ENCODE measurements at places on chromosomes 4 and X.

DNA sequence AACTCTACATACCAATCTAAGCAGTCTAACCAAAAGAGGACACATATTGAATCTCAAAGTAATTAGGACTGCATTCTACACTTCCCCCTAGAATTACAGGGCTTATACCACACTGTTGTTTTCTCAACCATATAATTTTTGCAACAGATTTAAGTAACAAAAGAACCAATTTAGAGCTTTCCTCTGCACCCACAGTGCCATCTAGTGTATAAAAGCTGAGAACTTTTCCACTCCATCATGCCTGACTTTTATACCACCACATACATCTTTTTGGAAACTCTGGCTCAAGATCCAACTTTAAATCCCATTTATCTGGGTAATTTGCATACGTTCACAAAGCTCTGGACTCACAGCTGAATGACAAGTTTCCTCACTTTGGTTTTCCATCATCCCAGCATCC lies 99.5 kb downstream of the EFHC2 start:
- DNase-seq, result no peak

DNA sequence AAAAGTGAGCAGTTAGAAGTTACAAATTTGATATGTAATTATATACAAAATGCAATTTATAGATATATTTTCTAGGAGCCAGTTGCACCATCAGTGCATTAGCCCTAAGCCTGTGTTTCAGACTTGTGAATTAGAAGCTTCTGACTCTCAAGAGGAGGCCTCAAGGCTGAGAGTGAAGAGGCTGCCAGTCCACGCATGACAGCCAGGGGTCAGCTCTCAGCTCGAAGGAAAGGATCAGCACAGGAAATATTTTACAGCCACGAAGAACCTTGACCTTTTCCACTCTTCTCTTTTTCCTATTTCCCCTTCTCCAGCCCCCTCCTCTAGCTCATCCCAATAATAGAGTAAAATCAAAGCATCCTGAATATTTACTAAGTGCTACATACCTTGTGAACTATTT lies 642.4 kb downstream of the TRIML1 start:
- no peak for DNase-seq

DNA sequence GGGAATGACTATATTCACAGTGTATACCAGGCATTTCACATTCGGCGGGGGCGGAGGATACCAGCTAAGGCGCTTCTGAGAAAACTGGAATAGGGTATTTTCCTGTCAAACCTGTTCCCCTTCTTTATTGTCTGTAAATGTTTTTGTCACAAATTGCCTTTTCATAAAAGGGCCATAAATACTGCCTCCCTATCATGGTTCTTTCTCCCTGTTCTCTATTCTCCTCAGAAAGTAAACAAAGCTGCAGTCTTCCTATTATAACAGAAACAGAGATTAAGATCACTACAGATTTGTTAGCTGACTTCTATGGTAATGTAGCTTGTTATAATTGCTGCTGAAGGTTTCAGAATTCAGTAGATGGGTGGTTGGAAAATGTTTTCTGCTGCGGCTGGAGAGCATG lies 32.2 kb downstream of the MID2 start:
- DNase-seq, result no peak

- no peak for DNase-seq
These were observed 930.1 kb downstream of the ADGRL3 start for GRCh38 chr4:62130230-62130629.

- no peak for DNase-seq
These were observed 81.0 kb downstream of the WWC2 start for GRCh38 chr4:183180096-183180495.

GRCh38 chrX:72100051-72100755 lies 31.5 kb downstream of the RTL5 start:
- DNase-seq, result no peak

- no peak for DNase-seq
These were observed 506.9 kb upstream of the FAM47C start for GRCh38 chrX:36501169-36501702.

DNA sequence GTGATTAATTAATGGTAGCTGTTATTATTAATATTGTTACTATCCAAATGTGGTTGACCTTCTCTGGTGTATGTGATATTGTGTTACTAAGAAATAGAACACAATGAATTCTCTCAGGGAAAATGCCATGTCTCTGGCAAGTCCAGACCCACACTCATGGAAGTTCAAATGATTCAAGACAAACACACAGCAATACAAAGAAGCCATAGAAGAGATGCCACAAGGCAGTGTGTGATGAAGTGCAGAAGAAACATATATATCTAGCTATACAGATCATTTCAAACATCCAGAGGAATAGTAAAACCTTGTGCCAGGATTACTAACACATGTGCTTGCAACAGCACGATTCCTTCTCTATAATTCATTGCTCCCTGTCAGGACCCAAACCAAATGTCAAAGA lies 93.1 kb upstream of the SOD3 start:
- DNase-seq, result no peak

DNA sequence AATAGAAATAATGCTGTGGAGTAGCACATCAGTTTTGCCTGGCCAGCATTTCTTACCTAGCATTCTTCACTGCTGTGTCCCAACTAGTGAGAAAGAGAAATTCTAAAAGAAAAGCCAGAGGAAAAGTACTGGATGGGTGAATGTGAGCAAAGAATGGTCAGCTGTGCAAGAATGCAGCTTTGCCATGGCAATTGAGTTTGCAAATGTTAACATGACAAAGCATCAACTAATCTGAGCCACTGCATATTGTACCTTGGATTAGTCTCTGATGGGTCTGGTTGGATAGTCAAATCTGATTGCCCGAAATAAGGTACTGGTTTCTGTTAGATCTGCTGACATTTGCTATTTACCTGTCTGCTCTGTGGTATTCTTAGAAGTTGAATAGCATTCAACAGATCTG lies 38.7 kb downstream of the ADD1 start:
- DNase-seq, result no peak

DNA sequence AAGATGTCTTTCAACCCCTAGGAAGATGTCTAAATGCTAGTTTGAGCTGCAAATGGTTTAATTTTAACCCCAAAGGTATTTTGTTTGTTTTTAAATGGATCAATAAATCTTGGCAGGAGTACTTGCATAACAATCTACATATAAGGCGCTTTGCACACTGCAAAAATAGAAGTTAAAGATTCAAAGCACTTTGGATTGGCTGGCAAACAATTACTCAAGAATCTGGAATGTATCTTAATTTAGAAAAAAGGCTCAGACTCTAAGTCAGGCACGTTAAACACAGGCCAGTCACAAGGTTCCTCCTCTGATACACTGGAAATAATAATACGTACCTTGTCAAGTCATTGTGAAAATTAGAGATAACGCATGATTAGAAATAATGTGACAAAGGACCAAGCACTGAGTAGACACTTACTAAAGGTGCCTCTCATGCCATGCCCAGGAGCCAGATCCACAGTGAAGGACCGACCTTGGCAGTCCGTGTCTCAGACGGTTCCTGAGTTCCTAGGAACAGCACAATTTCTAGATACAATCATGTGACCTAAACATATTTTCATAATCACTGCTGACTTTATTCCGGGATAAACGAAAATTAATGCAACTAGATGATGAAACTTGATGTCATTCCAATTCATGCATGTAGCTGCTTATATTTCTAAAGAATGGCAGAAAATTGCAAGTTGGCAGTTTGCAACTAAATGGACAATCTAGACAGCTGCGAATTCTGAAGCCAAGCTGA lies 49.6 kb downstream of the PROM1 start:
- no peak for DNase-seq

GRCh38 chrX:120823556-120823955 lies 52.1 kb downstream of the CT47B1 start:
- no peak for DNase-seq

DNA sequence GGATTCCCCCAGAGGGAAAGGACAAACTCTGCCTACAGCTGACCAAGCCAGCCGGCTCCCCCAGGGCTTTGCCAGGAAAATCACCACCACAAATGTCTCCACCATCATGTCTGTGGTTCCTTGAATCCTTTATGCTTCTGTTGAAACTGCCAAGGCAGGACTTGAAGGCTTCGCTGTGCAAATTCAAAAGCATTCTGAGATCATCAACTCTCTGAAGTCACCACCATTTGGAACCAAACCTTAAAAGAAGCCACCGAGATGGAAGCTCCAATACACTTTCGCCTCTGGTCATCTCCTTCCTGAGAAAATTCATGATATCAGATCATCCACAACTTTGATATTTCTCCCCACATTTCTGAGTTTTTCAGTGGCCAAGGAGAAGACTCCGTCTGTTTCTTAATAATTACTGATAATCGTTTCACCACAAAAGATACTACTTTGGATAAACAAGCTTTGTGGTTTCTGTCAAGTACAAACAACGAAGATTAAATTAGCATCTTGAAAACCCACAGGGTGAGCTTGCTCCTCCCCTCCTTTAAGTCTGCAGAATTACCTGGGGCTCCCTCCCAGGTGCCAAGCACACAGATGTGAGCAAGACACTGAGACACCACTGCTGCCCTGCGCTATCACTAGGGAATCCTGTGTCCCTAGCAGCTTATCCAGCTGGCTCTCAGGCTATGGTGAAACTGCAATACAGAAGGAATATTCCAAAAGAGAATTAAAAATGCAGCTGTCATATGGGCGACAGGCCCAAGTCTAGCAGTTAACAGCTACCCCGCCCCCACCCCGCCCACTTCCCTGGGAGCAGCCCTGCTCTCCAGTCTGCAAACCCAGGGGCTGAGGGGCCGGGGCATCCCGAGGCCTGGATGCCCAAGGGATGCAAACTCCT lies 125.0 kb upstream of the TBL1X start:
- no peak for DNase-seq

DNA sequence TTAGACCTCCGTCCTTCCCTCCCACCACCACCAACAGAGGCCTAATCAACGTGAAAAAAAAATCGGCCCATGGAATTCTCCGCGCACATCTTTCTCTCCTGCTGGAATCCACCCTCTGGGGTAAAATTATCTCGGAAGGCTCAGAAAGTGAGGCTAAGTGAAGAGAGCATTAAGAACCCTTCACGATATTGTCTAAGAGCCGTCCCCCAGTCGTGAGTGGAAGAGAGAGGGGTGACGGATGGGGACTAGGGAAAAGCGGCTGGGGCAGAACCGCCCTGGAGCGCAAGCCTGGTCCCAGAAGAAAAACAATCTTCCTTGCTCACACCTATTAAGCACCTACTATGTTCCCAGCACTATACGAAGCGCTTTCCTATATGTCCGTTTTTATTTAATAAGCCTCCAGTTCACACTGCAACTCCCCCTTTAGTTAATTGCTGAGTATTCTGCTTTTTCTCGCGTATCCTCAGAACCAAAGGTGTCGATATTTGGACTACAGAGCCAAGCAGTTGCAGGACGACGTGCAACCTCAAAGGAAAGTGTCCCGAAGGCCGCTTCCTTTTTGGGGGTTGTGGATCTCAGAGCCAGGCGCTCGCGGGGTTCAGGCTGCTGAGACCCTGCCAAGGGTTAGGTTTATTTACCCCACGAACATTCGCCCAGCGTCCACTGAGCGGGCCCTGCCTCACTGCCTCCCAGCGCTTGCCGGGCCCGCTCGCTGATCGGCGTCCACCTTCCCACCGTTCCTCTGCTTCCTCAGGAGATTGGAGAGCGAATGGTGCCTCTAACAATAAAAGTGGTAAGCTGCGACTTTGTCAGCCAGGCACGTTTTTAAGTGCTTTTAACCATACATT lies 889 bp downstream of the MGARP start:
- no peak for DNase-seq

GRCh38 chr4:14926368-14926767 lies 75.9 kb upstream of the CPEB2 start:
- no peak for DNase-seq

DNA sequence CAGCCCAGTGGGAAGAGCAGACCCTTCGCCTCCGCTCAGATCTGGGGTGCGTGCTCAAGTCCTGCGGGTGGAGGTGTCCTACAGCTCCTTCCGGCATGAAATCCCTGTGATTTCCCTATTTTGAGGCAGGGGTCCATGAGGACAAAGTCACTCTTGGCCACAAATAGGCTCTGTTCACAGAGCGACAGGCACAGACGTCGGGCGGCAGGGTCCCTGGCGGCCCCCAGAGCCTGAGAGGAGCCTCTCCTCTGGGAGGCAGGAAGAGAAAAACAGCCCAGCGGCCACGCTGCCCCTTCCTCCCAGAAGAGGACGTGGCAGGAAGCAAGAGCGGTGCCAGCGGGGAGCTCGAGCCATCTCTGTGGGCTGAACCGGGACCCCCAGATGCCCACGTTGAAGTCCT lies 38.7 kb downstream of the ABLIM2 start:
- no peak for DNase-seq

DNA sequence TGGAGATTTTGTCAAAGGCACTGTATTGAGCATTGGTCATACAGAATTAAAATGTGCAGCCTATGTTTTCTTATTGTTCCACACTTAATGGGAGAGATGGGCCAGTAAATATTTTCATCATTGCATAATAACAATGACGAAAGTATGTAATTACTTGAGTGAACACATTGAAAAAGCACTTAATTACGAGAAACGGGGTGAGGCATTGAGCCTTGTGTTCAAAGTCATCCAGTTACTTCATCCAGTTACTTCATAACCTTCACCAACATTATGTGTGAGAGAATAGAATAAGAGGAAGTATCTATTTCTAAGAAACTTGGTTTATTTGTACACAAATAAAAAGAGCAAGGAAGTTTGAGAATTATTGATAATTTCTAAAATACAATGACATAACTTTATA lies 1427.0 kb downstream of the ADGRL3 start:
- DNase-seq, result no peak

GRCh38 chrX:40987413-40987812 lies 97.8 kb upstream of the USP9X start:
- no peak for DNase-seq

- no peak for DNase-seq
These were observed 931.4 kb downstream of the PCDH7 start for GRCh38 chr4:31651541-31651940.

GRCh38 chrX:76555269-76555668 lies 127.8 kb downstream of the MAGEE1 start:
- no peak for DNase-seq

DNA sequence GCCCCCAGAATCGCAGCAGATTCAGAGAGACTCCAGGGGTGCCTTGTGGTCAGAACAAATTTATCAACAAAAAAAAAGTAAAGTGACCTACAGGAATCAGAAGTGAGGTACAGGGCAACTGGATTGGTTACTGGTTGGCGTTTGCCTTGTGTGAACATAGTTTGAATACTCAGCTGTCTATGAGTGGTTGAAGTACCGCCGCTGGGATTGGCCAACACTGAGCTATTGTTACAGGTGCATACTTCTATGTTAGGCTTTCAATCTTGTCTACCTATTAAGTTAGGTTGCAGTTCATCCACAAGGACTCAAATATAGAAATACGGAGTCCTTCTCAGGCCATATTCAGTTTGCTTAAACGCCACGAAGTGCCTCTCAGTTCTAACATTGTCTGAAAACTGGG lies 993.5 kb upstream of the PRKX start:
- no peak for DNase-seq

- DNase-seq, result no peak
These were observed 6.5 kb downstream of the UGT2B17 start for GRCh38 chr4:68569466-68570121.

GRCh38 chr4:154049457-154050181 lies 260.7 kb upstream of the SFRP2 start:
- no peak for DNase-seq

Data from NCI-H187 treated with DMSO at 0.1 percent for 48 hours (cell line).